ENCODE measurements at places on chromosomes 12 and 14.

GRCh38 chr14:55133416-55133815 lies 4.4 kb downstream of the LGALS3 start:
- DNase-seq: no peak

- DNase-seq: no peak
Observed at GRCh38 chr12:131057722-131058515, 104.2 kb downstream of the ADGRD1 start.

GRCh38 chr12:131830335-131830913 lies 2.2 kb downstream of the MMP17 start:
- DNase-seq: no peak

DNA sequence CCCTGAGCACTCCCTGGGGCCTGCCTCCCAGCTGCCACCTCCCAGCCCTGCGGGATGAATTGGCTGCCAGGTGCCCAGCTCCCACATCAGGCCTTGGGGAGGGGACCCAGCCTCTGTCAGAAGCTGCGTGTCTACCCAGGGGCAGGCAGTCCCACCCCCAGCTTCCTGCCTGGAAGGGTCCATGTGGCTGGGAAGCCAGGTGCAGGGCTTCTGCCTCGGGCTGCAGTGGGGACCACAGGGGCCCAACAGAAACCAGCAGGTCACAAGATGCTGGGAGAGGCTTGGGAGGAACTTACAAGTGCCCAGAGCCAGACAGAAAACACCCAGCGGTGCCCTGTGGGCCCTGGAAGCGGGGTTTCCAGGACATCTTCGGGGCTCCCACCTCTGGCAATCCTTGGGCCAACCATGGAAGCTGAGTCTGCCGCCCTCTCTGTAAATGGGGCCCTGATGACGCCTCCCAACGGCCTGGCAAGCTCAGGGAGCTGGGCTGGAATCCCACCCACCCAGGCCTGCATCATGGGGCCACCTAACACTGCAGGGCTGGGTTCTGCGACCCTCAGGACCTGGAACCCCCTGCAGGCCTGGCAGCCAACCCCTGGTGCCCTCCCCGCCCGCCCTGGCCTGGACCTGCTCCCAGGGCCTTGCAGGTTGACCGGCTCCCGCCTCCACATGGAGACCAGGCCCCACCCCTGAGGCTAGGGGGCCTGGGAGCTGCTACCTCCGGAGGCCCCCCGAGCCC lies 36.6 kb downstream of the CCNK start:
- no peak for DNase-seq

DNA sequence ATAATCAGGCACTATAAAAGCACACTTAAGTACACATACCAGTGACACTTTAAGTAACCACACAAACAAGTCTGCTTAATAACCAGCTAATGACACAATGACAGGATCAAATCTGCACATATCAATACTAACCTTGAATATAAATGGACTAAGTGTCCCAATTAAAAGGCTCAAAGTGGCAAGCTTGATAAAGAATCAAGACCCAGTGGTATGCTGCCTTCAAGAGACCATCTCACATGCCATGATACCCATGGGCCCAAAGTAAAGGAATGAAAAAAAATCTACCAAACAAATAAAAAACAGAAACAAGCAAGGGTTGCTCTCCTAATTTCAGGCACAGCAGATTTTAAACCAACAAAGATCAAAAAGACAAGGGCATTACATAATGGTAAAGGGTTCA lies 470.4 kb downstream of the TRHDE start:
- no peak for DNase-seq

DNA sequence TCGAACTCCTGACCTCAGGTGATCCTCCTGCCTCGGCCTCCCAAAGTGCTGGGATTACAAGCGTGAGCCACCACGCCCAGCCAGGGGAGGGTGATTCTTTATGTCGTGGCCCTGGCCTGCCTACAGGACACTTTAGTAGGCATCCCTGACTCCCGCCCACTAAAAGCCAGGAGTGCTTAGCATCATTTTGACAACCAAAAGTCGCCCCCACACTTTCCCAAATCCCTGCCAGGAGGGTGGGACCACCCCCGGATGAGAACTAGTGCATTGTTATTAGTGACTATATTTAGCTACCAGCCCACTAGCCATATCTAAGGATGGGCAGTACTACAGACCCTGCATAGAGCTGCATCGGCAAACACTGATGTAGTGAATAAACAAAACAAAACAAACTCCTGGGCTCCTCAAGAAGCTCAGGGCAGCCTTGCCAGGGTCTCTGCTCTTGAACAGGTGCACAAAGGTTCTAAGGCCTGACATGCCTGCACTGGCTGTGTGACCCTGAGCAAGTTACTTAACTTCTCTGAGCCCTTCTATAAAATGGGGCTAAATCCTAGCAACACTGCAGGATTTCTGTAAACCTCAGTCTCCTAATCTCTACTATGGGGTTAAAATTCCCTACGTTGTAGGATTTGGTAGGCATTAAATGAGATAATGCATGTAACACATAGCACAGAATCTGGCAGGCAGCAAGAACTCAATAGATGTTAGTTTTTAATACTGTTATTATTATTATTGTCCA lies 2.2 kb downstream of the CAMKK2 start:
- DNase-seq: no peak

DNA sequence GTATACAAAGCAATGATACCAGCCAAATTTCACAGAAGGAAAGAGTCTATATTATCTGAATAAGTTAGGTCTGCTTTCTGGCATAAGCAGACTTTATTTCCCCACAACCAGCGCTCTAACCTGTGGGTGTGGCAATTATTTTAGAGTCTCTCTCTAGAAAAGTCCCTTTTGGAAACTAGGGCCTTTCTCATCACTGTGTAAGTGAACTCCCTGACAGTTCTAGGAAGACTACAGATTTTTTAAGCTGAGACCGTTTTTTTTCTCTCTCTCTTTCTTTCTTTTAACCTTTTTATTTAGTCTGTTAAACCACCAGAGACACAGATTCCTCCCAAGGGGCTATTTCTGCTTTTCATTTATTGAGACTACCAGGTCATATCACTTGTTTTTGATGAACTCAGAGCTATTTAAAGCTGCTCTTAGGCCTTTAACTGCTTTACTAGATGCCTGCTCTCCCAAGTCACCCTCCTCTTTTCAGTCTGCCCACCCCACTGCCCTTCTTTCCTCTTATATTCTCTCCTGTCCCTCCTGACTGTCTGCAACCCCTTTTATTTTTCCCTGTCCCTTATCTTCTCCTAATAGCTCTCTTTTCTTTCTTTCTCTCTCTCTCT lies 69.2 kb upstream of the ARHGAP5 start:
- DNase-seq: no peak

- DNase-seq: no peak
Observed at GRCh38 chr14:22047115-22047514, 373.5 kb upstream of the OR4E1 start.

GRCh38 chr14:22252686-22253085 lies 336.3 kb downstream of the DAD1 start:
- DNase-seq: no peak

DNA sequence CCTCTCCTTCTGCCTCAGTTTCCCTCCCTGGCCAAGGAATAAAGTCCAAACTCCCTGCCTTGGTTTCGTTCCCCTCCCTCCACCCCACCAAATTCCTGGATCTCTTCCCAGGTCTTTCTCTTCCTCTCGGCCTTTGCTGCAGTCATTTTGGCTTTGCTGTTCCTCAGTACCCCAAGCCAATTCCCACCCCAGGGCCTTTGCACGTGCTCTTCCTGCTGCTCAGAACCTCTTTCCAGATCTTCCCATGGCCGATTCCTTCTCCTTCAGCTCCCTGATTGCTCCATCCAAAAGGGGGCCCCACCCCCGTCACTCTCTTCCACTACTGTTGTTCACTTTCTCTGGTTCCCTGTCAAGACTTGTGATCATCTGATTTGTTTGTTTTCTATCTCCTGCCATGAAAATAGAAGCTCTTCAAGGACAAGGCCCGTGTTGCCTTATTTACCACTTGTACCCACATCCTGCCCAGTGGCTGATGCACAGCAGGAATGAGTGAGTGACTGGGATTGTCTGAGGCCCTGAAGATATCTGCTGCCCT lies 3.1 kb downstream of the HNF1A start:
- no peak for DNase-seq

DNA sequence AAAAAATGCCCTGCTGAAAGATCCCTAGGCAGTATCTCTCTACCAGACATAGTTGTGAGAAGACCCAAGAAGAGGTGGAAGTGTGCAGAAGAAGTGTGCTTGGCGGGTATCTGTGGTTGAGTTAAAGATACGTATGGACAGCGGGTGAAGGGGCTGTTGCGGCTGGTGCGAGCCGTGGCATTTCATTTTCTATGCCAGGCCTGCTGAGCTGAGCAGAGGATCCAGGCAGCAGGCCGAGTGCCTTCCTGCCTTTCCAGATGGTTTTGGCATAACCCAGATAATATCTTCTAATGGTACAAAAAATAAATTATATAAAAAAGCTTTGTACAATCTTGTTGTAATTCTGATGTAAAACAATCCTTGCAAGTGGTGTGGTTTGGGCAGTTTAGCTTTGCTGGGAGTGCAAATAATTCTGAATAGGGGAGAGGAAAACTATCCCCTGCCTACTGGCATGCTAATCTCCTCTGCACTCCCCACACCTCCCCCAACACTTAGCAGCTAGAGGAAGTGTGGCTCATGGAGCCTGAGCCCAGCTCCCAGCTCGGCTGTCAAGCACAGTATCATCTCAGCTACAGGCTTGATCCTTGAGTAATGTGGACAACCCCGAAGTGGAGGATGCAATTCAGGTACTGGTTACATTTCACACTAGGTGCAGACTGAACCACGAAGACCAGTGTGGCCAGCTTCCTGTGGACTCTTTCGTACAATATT lies 168.9 kb downstream of the VRK1 start:
- no peak for DNase-seq

DNA sequence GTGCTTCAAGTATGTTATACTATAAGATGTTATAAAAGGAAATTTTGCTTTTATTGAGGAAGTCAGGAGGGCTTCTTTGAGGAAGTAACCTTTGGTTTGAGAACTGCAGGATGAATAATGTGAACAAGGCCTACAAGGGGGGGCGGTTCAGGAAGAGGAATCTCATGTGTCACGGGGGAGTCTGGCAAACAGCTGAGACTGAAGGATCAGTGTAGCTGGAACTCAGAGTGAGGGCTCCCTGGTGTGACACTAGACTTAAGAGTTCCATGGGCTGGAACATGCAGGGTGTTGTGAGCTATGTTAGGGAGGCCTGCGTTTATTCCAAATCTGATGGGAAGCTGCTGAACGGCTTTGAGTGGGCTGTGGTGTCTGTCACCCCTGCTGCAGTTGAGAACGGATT lies 62.3 kb downstream of the UNC79 start:
- DNase-seq: no peak

DNA sequence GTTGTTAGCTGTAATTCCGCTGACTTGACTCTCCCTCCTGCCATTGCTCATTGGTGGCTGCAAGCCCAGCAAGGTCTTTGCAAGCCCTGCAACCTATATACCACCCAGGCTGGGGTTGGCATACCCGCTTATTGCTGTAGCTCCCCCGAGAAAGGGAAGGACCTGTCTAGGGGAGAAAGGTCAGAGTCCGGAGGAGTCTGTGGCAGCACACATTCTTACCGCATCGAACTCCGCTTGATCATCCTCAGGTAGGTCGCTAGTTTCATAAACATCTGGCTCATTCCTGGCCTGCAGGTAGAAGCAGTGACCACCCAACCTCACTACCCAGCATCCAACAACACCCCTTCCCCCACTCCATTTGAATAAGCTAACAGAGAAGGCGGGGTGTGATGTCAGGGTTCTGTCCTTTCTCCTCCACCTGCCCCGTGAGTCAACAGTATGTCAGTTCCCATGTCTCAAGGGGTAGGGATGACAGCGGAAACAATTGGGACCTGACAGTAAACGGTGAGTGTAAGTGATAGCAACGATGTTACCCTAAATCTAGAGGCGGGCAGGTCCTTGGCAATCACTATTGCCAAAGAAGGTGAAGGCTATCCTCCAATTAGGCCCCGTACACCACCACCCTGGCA lies 1.1 kb downstream of the DCTN2 start:
- no peak for DNase-seq

DNA sequence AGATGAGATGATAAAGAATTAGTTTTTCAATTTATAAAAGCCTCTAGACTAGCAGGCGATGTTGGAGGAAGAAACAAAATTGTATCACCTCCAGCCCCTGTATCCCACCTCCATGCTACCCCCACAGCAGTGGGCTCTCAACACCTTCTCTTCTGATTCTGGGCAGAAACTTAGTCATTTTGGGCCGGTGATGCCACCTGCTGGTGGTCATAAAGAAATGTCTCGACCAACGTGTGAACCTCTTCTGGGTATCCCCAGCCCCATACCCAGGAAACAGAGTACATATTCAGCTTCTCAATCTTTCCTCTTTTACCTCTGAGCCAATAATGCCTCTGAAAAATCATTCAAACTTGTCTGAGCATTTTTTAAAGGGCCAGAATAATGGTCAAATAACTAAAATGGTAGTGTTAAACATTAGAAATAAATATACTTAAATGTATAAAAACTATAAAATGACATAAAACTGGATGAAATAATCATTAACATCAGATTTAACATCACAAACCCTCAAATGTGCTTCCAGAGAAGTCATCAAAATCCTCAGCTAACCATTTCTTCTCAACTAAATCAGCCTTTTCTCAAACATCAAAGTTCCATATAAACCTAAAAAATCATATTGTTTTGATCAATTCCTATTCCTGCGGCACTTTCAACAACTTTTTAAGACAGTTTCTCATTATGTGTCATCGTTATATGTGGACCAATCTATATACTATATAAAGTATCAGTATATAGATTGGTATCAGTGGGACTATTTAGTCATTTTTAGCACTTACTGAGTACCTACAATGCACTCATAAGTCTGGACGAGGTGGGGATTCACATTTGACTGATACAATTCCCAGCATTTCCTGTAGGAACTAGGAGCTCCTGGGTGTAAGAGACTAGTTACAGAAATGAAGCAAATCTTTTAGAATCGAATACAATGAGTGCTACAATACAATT lies 69.4 kb downstream of the ATXN2 start:
- peak; percentile 35 for DNase-seq

DNA sequence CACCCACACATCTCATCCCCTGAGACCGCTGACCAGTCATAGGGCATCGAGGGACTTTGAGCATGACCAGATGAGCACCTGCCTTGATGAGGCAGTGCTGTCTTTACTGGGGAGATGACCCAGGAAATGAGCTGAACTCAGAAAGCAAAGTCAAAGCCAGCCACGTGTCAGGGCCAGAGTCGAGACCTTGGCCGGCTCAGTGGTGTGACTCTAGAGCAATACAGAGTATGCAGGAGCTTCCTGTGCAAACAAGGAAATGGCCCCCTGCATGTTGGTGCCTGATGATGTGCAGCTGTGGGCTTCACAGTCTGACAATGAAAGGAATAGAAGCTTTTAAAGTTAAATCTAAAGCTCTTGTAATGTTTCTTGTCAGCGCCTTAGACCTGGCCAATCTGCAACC lies 332.9 kb downstream of the PCNX1 start:
- DNase-seq: no peak

GRCh38 chr12:68341822-68342221 lies 9.7 kb upstream of the MDM1 start:
- DNase-seq: no peak
